ENCODE measurements at places on chromosomes 16 and 17.
A peak's percentile ranks its signal among the peaks of the same experiment; 100 is the strongest.

GRCh38 chr17:82917699-82918345 is 78.0 kb upstream of the ZNF750 start:
- DNase-seq: no peak

- no peak for DNase-seq
Observed at GRCh38 chr16:81335669-81336068, 20.9 kb downstream of the GAN start.

GRCh38 chr17:50853015-50853615 is 13.0 kb downstream of the TOB1 start:
- DNase-seq: no peak

- peak; percentile 11 for DNase-seq
Observed at GRCh38 chr16:27748868-27749546, 199.1 kb downstream of the KATNIP start.

Measured in nucleus accumbens (tissue), 56 donors.